ENCODE measurements at places on chromosomes 13 and 19.
A peak's percentile ranks its signal among the peaks of the same experiment; 100 is the strongest.

DNA sequence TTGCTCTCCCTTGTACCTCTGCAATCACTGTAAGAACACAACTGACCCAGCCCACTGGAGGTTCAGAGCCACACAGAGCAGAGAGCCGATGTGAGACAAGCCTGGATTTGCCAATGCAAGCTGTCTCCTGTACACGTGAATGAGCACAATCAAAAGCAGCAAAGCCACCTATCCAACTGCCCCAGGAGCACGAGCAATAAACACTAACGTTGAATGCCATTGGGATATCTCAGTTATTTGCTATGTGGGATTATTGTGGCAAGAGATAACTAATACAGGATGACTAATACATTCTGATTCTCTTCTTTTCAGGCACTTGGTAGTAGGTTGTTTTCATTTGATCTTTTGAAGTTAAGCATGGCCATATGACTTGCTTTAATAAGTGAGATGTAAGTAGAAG, 85.2 kb upstream of the FAM216B start:
- no peak overlapping the region for H3K4me3 ChIP-seq
- H3K27ac ChIP-seq, result no peak overlapping the region
- no peak for DNase-seq
- H3K27me3 ChIP-seq, result no peaks in the 10 kb centered on the region

- H3K27me3 ChIP-seq, result no peaks in the 10 kb centered on the region
- H3K27ac ChIP-seq, result no peak overlapping the region
- no peak overlapping the region for H3K4me3 ChIP-seq
- no peak for DNase-seq
- no peaks in the 10 kb centered on the region for H3K4me1 ChIP-seq
- H3K36me3 ChIP-seq, result no peaks in the 10 kb centered on the region
Measured at GRCh38 chr13:47829690-47830089, 171.4 kb downstream of the SUCLA2 start.

DNA sequence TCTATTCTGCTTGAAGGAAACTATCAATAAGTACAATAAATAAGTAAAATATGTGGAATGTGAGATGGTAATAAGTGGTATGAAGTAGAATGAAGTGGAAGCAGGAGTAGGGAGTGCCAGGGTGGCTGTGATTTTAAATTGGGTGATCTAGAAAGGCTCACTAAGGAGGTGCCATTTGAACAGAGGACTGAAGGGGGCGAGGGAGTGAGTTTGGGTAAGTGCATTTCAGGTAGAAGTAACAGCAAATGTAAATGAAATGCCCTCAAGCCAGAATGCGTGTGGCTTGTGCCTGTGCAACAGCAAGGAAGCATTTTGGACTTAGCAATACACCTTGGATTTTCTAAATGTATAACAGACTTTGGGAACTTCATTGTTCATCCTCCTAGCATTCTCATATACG, 77.1 kb downstream of the CCNA1 start:
- no peaks in the 10 kb centered on the region for H3K36me3 ChIP-seq
- H3K4me3 ChIP-seq, result no peak overlapping the region
- H3K27ac ChIP-seq, result no peak overlapping the region
- H3K27me3 ChIP-seq, result no peaks in the 10 kb centered on the region
- DNase-seq, result no peak

- no peaks in the 10 kb centered on the region for H3K4me1 ChIP-seq
- no peak overlapping the region for H3K4me3 ChIP-seq
- no peaks in the 10 kb centered on the region for H3K27me3 ChIP-seq
- no peaks in the 10 kb centered on the region for H3K36me3 ChIP-seq
- H3K27ac ChIP-seq, result no peak overlapping the region
Measured at GRCh38 chr19:46189971-46190888, 39.3 kb upstream of the IGFL1 start.

DNA sequence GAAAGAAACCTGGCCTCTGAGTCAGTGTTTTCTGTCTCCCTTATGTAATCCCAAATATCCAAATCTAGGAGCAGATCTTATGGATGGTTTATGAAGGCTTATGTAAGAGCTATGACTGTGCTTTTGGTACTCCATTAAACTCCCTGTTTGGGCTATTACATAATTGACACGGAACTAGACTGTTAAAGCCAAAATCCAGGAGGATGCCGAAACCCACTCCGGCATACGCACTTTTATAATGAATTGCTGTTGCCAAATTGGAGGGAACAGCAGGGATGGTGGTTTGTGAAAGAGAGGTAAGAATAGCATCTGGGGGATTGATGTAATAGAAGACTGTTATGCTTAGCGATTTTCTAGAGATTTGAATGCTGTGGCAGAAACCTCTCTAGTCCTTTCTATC, 2.0 kb downstream of the MTUS2 start:
- no peak for DNase-seq
- no peak overlapping the region for H3K4me3 ChIP-seq
- no peak overlapping the region for H3K27ac ChIP-seq
- no peaks in the 10 kb centered on the region for H3K36me3 ChIP-seq

DNA sequence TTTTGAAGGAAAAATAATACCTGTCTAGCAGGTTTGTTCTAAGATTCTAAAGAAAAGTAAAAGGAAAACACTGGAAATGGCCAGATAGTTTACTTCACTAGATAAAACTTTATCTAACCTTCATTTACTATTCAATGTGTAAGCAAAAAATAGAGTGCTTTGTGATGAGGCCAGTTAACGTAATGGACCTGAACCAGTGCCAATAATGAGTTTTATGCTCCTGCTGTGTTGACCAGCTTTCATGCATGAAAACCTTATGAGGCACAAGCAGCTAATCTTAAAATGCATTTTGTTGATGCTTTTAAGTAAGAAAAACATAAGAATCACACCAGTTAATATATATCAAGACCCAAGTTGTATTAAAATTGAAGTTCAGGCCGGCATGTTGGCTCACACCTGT, 617.2 kb upstream of the GPC6 start:
- no peak overlapping the region for H3K27ac ChIP-seq
- DNase-seq, result no peak
- H3K36me3 ChIP-seq, result no peaks in the 10 kb centered on the region
- H3K4me1 ChIP-seq, result no peaks in the 10 kb centered on the region
- no peaks in the 10 kb centered on the region for H3K27me3 ChIP-seq

DNA sequence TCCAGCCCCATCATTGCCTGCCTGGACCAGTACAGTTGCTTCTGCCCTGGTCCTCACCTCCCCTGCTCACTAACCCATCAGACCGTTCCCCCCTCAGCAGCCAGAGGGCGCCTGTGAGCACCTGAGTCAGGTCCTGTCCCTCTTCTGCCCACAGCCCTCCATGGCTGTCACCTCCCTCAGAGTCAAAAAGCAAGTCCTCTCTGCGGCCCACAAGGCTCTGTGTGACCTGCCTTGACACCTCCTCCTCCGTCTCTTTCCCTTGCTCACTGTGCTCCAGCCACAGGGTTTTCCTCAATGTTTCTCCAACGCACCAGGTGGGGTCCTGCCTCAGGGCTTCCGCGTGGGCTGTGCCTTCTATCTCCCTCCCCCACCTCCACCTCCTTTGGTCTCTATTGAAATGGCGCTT, 29.4 kb upstream of the PTPRS start:
- peak; percentile 33 for DNase-seq
- no peaks in the 10 kb centered on the region for H3K36me3 ChIP-seq
- no peaks in the 10 kb centered on the region for H3K4me1 ChIP-seq

DNA sequence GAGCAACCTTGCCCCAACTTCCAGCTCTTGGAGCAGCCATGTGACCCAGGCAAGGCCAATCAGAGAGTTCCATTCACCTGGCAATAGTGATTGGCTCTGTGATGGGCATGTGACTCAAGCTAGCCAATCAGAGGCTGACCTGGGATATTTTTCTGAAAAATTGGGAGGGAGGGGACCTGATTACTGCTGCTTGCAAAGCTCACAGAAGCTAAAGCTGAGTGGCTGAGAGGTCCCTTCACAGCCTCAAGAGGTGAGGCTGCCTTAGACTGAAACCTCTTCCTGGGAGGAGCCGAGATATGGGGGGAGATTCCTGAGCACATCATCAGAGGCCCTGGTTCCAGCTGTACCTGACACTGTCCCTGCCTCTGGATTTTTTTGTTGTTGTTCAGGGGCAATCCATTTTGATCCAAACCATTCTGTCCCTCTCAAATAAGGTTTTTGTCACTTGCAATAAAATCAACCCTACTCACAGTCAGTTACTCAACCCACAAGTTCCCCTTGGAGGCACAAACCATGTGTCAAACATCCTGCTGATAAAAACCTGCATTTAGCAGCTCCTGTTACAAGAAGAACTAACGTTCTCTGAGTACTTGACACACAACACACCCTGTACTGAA, 4.8 kb downstream of the CIB3 start:
- no peak for DNase-seq
- H3K27ac ChIP-seq, result no peak overlapping the region
- H3K36me3 ChIP-seq, result no peaks in the 10 kb centered on the region
- H3K27me3 ChIP-seq, result no peaks in the 10 kb centered on the region
- H3K4me1 ChIP-seq, result no peaks in the 10 kb centered on the region

DNA sequence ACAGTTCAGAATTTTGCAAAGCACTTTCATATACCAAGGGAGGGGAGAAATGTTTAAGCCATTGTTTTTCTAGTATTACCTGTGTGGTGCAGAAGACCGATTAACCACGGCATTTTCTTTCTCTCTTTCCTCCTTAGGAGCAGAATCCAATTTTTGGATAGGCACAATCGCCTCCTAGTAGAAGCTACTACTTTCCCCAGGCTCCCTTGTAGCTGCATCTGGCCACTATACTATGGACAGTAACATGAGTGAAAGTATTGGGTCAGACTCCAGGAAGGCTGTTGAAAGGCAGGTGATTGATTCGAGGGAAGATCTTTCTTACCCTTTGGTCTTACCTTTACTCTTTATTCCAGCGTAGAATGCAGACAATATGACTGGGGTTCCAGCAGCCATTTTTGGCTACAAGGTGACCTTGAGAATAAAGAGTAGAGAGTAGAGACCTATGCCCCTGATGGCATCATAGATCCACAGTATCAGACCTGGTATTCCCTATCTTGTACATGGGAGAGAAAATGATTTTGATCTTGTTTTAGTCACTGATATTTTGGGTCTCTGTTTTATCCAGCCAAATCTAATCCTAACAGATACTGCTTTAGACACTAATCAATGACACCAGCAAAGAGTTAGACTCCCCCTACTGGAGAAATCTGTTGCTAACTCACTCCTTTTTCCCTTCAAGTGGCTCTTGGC, 77.0 kb downstream of the LRRC63 start:
- H3K27me3 ChIP-seq, result no peaks in the 10 kb centered on the region
- H3K36me3 ChIP-seq, result no peaks in the 10 kb centered on the region
- no peaks in the 10 kb centered on the region for H3K4me1 ChIP-seq
- 0 out of 2 replicates have a peak overlapping the region, but pooled peaks have one; percentile 9 for H3K27ac ChIP-seq
- DNase-seq, result no peak

- no peak overlapping the region for H3K4me3 ChIP-seq
- 0 out of 2 replicates have a peak, but pooled peaks cover 7% of the 10 kb centered on the region for H3K36me3 ChIP-seq
- DNase-seq, result no peak
- H3K27me3 ChIP-seq, result no peaks in the 10 kb centered on the region
- no peak overlapping the region for H3K27ac ChIP-seq
Measured at GRCh38 chr19:39398297-39398864, 7.2 kb downstream of the MED29 start.

DNA sequence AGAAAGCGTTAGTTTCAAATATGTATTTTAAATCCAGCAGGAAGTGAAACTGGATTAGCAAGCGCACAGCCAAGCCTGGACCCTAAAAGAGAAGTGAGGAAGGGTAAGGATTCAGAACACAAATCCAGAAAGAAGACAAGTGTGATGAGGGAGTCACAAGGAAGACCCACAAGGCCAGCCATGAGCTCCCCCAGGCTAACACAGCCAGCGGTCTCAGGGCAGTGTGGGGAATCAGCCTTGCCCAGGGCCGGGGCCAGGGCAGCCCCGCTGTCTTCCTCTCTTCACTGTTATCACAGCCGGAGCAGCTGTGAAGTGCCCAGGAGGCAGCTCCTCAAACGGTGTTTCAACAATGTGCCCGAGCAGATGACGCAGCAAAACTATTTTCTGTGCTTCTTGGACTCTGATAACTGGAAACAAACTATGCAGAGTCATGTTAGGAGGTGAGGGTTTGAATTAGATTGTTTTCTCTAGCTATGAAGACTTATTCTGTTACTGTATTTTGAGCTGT, 12.2 kb upstream of the CDC16 start:
- no peak overlapping the region for H3K4me3 ChIP-seq
- H3K27ac ChIP-seq, result no peak overlapping the region
- no peaks in the 10 kb centered on the region for H3K27me3 ChIP-seq
- DNase-seq, result no peak
- no peaks in the 10 kb centered on the region for H3K36me3 ChIP-seq

DNA sequence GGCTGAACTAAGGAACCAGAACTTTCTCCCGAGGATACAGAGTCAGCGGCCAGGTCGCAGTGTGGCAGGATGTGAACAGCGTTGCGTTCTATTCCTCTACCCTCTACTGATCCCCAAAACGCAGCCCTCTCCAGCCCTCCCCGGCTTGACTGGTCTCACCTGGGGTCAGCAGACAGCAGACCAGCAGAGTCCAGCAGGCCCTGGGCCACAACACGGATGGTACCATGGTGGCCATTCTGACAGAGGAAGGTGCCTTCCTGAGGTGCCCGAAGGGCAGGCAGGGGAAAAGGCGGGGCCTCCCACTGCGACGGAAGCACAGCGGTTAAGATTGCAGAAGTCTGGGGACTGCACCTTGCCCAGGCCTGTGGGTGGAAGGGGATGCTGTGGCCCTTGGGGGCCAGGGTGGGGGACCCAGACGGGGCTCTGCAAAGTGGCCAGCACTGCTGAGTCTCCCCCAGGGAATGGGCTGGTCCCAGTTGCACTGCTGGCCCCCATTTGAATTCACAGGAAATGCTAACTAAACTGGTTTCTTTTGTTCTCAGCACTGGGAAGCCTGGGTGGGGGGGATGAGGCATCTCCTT, at the start of gene ICAM3:
ICAM3 (minus strand) TSS at position 245 of the 581 bp plus-strand sequence; CDS start at position 235, 10 bp downstream.
- no peak within 1 kb of the TSS for H3K27ac ChIP-seq
- no peaks in the 10 kb centered on the region for H3K27me3 ChIP-seq
- no peaks in the 10 kb centered on the region for H3K36me3 ChIP-seq
- DNase-seq, result peak; percentile 64

DNA sequence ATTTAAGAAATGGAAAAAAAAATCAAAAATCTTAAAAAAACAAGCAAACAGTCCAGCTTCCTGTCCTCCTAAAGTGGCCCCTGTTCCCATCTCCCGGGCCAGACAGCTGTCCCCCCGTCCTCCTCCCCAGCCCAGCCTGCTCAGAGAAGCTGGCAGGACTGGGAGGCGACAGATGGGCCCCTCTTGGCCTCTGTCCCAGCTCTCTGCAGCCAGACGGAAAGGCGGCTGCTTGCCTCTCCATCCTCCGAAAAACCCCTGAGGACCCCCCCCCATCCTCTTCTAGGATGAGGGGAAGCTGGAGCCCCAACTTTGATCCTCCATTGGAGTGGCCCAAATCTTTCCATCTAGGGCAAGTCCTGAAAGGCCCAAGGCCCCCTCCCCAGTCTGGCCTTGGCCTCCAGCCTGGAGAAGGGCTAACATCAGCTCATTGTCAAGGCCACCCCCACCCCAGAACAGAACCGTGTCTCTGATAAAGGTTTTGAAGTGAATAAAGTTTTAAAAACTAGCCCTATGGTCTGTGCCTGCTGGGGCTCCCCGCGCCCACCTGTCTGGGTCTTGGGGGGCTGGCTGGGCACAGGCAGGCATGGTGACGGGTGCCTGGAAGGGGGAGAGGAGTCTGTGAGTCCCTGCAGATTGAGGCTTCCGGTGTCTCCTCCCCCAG, 3.8 kb downstream of the GADD45GIP1 start:
- no peak overlapping the region for H3K27ac ChIP-seq
- H3K4me3 ChIP-seq, result no peak overlapping the region
- peaks cover 52% of the 10 kb centered on the region for H3K36me3 ChIP-seq
- no peak for DNase-seq
- no peaks in the 10 kb centered on the region for H3K27me3 ChIP-seq

All from H1 (cell line).